ENCODE measurements at places on chromosomes 16 and 17.
A peak's percentile ranks its signal among the peaks of the same experiment; 100 is the strongest.

- DNase-seq: no peak
Observed at GRCh38 chr17:83180264-83180995, 101.0 kb downstream of the METRNL start.

DNA sequence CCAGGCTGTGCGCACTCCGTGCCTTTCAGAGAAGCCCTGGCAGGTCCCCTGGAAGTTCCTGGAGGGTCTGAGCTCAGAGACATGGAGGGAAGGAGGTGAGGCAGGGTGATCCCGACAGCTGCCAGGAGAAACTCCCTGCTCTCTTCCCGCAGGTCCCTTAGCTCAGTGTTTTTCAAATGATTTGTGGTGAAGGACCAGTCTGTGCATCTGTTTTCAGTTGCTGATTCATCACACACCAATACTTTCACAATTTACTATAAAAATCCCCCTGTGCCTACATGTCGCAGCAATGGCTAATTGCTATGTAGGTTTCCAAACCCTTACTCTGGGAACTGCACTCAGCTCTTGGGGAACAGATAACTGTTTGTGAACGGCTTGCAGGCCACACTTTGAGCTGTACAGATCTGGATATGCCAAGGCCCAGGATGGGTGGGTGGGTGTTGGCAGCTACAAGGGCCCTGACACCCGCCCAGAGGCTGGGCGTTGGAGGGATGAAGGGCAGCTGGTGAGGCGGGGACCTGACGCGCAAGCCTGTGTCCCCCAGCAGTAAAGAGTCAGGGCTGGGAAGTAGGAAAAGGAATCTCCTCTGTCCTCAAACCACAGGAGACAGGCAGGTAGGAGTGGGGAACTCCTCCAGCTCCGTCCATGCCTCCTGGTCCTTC lies 20.5 kb upstream of the EMP2 start:
- peak; percentile 76 for DNase-seq

- DNase-seq: no peak
Observed at GRCh38 chr17:28706471-28707338, 5.0 kb downstream of the PROCA1 start.

DNA sequence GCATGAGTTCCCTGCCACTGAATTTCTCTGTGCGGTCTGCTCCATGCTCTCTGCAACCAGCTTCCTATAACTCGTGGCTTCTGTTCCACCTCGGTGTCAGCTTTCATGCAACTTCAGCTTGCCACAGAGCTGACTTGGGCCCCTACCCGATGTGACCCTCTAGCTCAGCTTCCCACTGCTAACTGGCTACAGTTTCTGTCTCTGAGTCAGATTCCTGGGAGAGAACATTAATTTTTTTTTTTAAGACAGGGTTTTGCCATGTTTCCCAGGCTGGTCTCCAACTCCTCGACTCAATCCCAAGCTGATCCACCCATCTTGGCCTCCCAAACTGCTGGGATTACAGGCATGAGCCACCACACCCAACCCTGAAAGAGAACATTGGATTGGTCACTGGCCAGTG lies 35.5 kb upstream of the PSMD7 start:
- DNase-seq: no peak

DNA sequence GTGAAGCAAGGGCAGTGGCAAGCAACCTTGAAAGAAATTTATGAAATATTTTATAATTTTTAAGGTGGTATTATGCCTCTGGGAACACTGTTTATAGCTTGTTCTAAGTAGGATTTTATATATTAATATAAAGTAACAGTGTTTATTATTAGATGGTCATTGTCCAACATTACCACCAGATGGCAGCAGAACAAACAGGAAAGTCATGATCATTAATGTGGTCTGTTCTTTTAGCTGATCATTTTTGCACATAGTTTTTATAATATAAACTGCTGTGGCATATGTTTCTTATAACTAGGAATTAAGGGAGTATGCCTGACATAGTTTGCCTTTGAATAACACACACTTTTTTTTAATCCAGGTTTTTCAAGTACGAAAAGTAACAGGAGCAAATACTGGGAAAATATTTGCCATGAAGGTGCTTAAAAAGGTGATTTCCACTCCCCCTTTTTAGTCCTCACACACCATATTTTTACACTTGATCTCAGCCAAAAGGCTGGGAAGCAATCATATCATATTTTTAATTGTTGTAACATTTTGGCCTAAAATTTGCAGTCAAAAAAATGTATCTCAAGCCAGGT lies 21.4 kb downstream of the RPS6KB1 start:
- DNase-seq: peak; percentile 63

DNA sequence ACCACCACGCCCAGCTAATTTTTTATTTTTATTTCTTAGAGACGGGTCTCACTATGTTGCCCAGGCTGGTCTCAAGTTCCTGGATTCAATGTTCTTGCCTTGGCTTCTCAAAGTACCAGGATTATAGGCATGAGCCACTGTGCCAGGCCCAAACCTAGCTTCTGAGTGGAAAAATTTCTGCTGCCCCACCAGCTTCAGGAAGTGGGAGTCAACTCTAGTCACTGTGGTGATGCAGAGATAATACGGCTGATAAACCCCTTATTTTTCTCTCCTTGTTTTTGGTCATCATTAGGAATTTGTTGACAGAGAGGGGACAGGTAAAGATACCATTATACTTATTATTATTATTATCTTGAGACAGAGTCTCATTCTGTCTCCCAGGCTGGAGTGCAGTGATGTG lies 27.8 kb upstream of the PHOSPHO1 start:
- no peak for DNase-seq

DNA sequence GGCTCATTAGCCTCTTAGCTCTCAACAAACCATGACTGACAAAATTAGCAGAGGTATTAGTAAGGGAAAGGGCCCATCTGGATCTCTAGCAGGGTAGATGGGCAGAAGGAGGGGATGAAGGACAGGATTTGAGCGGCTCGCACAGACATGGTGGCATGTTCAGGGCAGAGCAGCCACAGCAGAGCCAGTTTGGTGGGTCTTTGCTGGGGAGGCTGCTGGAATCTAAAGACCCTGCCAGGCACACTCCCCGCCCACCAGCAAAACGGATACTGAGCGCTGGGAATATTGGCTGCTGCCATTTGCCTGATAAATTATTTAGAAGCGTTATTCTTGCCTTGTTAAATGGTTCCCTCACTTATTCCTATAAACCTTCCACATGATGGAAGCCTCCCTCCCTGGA lies 20.7 kb upstream of the NAT9 start:
- peak; percentile 90 for DNase-seq

DNA sequence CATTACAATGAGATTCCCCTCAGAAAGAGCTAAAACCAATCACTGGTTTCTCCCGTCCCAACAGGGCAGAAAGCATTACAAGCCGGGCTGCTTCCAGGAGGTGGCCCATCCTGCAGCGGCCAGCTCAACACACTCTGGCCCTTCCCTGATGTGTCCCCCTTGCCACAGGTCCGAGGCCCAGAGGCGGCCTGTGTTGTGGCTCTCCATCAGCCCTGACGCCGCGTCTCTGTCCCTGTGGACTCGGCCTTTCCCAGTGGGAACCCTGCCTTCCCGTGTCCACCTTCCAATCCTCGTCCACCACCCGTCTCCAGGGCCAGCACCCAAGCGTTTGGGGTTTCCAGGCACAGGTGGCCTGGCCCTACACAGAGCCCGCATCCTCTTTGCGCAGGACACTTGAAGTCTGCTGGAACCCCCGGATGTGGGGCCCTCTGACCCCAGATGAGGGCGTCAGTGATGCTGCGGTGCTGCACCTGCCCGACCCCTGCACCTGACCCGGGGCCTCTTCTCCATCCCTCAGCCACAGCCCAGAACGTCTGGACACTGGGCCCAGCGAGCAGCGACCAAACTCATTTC lies 21.1 kb downstream of the RAB40B start:
- no peak for DNase-seq

DNA sequence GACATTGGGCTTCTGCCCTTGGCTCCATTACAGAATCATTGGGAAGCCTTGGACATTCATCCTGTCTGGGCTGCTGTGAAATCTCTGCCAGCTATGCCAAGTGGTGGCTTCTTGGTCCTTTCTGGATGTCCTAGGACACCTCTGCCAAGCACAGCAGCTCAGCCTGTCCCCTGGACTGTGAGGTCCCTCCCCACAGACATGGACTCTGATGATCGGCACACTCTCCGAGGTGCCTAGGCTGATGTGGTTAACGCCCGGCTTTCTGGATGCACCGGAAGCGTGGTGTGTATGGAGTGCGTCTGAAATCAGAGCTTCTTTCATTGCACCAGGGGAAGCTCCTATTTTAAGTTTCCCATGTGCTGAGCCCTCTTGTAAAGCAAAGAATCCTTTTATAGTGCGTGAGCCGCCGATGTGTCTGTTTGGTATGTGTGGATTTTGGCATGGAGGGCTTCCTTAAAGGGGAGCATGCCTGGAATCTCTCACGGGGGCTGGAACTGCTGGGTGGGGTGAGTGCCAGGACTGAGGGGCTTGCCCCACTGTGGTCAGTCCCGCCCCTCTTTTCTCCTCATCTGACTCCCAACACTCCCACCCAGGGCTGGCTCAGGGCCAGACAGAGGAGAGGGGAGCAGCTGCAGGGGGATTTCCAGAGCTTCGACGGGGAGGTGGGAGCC lies 7.0 kb upstream of the ARHGAP23 start:
- no peak for DNase-seq

GRCh38 chr16:49015225-49015592 lies 266.4 kb downstream of the CBLN1 start:
- peak; percentile 44 for DNase-seq

DNA sequence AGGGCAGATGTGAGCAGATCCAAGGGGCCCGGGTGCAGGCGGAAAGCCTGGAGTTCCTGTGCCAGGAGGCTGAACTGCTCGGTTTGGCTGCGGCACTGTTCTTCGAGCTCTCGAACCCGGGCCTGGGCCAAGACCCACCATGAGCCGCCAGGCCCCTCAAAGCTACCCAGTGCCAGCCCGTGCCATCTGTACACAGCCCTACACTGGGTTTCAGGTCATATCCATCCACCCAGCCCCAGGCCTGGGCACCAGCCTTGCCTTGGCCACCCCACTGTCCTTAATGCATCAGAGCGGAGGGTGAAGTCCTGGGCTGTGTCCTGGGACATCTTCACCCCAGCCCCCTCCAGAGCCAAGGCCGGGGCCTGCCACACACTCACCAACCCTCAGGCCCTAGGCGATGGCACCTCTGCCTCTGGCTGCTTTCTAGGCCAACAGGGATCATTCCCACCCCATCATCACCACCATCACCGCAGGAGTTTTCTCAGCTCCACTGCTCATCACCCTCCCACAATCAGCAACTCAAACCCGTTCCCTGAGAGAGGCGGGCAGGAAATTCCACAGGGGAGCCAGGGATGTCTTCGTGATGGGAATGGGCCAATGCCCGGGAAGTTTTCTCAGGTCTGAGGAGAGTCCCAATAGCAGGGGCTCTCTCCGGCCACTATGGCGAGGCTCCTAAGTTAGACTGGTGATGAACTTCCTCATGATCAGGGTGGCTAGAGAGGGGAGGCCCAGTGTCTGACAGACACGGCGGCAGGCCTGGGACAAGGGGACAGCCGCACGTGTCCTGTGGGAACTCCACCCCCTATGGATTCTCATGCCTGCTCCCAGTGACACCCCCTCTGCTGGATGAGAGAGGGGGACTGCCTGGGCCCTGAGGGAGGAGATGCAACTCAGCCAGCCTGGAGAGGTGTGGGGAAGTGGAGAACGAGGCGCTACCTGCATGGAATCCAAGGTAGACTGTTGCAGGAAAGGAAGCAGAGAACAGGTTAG lies 9.1 kb downstream of the TSPOAP1 start:
- DNase-seq: no peak

DNA sequence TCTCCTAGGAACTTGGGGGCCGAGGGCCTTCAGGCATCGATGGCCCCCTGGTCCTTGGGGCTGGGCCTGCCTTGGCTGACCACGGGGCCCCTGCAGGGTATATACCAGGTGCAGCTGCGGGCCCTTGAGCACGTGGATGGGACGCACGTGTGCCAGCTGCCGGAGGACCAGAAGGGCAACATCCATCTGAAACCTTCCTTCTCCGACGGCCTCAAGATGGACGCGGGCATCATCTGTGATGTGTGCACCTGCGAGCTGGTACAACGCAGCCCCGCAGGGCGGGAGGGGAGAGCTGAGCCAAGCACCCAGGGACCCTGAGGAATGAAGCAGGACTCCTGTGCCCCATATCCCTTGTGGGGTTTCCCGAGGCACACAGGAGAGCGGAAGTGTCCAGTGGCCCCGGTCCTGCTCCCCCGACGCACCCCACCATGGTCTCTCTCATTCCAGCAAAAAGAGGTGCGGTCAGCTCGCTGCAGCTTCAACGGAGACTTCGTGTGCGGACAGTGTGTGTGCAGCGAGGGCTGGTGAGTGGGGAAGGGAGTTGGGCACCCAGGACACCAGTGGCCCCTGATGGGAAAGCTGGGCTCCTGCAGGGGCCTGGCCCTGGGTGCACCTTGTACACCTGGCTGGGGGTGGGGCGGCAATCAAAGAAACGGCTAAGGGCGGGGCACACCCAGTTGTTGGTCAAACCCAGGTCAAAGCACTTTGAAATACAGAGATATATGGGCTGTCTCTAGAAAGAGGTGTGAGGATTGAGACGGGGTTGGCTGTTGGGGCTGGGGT lies 10.6 kb downstream of the ITGB4 start:
- no peak for DNase-seq

DNA sequence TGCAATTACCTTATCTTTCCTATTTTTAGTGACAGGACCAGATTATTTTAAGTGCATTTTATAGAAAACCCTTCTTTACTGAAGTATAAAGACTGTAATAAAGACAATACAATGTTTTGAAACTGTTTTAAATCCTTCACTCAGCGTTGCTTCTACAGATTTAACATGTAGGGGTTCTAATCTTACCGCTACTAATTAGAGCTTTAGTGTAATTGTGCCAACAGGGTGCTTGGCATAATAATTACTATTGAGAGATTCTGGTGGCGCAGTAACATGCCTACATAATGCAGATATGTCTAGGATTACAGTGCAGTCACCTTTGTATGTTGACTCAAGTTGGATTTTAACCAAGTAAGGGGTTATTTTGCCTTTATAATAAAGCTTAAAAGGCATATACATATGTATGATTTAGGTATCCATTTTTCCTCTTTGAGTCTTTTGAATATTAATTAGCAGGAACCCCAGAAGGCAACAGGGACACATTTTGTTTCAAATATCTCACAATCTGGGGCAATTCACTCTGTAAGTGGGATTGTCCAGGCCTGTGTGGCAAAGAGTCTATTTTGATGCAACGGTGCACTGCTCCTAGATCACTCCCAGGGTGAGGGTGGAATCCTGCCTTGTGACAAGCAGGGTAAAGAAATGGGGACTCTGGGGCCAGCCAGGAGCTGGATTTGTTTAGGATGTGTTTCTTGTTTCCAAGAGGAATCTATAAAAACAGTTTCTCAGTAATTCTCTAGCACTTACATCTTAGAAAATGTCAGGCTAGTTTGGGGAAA lies 604.7 kb upstream of the SALL1 start:
- DNase-seq: no peak

Measured in NCI-H1694 treated with DMSO at 0.1 percent for 48 hours (cell line).